ENCODE measurements at places on chromosomes 3 and 15.

- no peak for DNase-seq
Observed at GRCh38 chr15:94266789-94267188, 35.4 kb downstream of the MCTP2 start.

DNA sequence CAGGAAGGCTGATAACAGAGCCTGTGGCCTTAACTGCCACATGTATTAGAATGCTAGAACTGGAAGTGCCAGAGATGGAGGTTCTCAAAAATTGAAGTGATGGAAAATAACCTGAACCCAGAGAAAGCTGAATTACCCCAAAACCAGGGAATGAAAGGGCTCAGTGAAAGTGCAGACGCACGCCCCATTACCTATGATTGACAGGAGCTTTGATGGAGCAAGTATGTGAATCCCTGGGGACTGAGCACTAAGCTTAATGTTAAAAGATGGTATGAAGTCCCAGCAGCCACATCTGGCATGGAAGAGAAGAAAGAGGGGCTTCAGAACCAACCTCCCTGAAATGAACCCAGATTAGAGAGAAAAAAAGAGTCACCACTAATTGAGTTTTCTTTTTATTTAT lies 118.4 kb upstream of the FHIT start:
- no peak for DNase-seq

DNA sequence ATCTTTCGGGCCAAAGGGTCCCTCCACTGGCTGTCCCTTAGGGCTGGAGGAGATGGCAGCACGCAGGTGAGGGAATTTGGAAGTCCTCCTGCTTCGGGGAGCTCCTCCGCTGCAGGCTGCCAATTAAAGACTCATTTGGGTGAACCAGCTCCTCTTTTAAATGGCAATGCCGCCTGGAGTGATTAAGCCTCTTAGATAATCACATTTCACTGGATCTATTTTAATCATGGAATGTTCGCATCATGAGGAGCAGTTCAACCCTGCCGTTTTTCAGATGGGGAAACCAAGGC lies 117.9 kb downstream of the LIPC start:
- DNase-seq: no peak

DNA sequence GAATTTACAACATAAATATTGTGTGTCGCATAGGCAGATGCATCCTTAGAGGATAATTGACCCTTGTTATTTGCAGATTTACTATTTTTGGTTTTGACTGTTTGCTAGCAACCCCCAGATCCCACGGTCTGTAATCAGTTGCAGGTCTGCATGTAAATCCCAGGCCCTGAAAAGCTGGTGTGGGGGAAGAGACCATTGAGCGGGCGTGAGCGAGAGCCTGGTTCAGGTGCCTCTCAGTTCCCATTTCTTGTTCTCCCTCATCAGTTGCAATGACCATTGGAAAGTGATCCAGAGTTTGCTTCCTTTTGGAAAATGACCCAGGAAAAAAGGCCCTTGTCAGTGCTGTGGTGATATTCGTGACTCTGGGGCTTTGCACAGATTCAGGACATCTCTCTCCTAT lies 238.9 kb downstream of the UACA start:
- DNase-seq: no peak

DNA sequence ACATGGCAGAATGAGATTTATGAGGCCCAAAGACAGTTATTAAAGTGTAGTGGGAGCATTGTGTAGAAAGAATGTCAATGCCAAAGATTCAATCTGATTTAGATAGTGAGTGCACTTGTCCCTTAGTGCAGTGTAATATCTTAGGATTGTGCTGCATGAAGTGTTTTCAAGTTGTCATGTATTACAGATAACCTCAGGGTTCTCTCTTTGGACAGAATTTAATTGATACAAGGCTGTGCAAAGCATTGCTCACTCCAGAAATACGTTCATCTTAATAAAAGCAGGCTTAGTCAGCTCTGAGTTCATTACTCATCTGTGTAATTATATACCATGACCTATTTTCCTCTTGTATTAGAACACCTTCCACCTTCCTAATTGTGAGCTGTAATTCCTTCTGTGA lies 16.0 kb upstream of the GPR171 start:
- no peak for DNase-seq

DNA sequence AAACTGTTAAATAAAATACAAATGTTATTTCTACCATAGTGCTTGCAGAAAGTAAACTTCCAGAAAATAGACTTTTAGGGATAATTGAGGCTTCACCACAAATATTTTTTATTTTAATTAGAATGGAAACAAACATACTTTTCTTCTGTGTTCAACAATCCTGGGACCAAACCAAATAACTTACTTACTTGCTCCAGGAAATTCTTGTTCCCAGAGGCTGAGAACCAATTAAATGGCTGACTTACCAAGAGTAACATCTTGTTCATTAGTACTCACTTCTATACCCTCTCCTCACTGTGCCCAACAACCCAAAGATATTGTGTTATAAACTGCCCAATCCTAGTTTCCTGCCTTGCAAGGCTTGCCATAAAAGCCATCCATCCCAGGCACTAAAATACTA lies 172.2 kb upstream of the PFN2 start:
- DNase-seq: no peak

GRCh38 chr3:182717216-182717615 lies 76.1 kb upstream of the ATP11B start:
- no peak for DNase-seq

DNA sequence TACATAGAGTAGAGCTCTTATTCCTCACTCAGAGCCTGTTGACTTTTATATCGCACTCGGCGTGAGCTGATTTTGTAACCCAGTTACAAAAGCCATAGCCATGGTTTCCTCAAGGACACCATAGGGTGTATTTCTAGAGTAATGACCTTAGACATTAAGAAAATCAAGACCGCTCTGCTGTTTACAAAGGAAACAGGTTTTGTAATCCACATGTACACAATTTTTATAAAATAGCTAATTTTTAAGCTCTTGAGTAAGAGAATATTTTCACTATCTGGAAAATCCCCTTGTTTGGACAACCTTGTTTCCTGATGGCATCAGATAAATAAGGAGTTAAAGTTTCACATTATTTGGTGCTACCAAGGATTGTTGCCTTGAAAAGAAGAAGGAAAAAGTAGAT lies 104.7 kb downstream of the PGPEP1L start:
- DNase-seq: no peak

GRCh38 chr3:126706631-126707030 lies 2.6 kb downstream of the CHCHD6 start:
- DNase-seq: no peak
